ENCODE measurements at places on chromosomes 13 and 19. TPM values are rescaled to one million over a fixed set of nuclear protein-coding genes. Genes with fewer than 3 reads are reported as not detected.

Gene TEX101
- total RNA-seq = not detected

Gene KLK5
- total RNA-seq = not detected

Gene CYP2A6
- not detected for total RNA-seq

Gene KIR3DL2
- not detected for total RNA-seq

Gene NRTN
- total RNA-seq = not detected

Gene IFNL1
- not detected for total RNA-seq

Gene PDX1
- not detected for total RNA-seq

Gene SBK2
- not detected for total RNA-seq

Gene ZNF540
- 0.81 TPM for total RNA-seq

Gene NOVA2
- total RNA-seq = 0.13 TPM

Gene KRTDAP
- not detected for total RNA-seq

Gene MEX3D
- total RNA-seq = 28.5 TPM

Gene CEACAM19
- 4.9 TPM for total RNA-seq

Gene MCEMP1
- not detected for total RNA-seq

Gene SMAD9
- 8.2 TPM for total RNA-seq

All from aortic smooth muscle cell (primary cell).